ENCODE measurements at places on chromosomes 7 and 10.

DNA sequence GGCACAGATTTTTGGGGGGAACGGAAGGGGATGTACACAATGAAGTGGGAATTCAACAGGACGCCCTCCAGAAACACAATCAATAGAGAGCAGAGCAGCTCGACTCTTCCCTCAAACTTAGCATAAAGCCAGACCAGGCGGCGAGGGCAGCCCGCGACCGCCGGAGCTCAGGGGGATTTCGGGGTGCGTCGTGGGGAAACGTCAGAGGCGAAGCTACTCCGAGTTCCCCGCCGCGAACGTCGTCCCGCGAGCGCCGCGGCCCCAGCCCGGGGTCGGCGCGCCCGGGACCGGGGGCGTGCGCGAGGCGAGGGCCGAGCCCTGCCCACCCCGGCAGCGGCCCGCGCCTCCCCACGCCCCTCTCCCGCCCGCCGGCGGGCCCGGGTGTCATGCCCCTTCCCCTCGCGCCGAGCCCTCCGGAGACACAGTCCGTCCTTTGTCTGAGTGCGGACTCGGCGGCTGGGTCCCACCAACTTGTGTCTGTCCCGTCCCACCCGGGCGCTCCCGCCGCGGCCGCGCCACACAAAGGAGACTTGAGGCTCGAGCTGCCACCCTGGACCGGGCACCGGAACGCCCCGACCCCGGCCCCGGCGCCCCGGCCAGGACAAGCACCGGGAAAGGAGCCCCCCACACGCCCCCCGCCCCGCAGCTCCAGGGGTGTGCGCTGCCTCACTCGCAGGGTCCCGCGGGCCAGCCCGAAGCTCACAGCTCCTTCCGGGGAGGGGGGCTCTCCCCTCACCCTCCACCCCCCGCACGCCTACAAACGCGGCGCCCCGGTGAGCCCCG, 634 bp downstream of the EZH2 start:
- DNase-seq = peak; percentile 47

DNA sequence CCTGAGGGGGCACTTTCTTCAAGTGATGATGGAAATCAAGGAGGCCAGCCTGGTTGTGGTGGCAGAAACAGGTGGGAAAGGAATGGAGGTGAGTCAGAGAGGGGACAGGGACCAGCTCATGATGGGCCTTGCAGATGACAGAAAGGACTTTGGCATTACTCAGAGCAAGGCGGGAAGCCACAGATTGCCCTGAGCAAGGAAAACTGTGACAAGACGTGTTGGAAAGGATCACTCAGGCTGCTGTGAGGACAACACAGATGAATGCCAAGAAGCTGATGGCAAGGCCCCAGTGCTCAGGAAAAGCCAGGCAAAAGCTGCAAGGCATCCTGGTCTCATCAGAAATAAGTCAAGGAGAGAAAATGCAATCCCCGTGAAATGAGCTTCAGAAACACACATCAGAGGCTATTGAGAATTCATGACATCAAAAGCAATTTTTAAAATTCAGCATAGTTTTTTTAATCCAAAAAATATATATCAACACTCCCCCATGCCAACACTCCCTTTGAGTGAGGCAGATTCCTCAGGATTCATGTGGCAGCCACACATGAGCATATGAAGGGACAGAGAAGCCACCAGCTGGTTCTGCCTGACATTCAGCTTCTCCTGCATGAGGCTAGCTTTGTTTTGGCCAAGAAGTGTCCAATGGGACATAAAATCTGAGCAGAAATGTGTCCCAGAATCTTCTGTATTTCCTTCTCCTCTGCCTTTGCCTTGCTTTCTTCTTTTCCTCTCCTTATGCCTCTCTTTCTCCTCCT, 244.5 kb upstream of the MYO3A start:
- no peak for DNase-seq

- no peak for DNase-seq
Observed at GRCh38 chr7:30708412-30708811, 26.2 kb upstream of the CRHR2 start.

DNA sequence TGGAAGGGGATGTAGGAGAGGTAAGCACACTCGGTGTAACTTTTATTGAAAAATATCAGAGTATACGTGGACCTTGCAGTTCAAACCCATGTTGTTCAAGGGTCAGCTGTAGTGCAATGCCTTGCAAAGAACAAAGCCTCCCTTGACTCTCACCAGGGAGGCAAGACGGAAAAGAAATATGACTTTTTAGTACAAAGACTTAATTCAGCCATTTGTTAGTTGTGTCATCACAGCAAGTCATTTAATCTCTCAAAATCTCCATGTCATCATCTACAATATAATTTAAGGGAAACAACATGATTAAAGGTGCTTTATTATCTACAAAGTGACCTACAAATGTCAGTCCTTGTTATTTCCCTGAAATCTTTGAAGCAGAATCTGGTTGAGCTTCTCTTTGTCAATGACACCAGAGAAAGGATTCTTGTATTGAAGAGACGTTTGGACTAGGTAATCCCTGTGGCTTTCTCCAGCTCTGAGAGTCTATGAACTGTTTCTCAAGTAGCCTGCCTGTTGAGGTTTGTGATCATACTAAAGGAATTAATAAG, 502.8 kb downstream of the REEP3 start:
- no peak for DNase-seq

GRCh38 chr7:152859781-152860191, 100.2 kb downstream of the ACTR3B start:
- no peak for DNase-seq

DNA sequence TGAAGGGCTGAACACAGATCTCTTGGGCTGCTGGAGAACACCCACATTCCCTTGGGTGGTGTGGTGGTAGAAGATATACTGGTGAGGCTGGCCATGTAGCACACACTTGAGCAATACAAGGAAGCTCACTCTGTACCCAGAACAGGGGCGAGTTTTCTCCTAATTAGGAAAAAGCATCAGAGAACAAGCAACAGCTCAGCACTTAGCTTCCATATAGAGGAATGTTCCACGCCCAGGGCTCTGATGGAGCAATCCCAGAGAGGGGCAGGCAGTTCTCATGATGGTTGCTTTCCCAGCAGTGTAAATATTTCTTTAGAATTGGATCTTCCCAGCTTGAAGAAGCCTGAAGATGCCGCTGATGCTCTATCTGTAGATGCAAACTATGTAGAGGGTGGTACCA, 21.0 kb upstream of the PNLIP start:
- DNase-seq = no peak

DNA sequence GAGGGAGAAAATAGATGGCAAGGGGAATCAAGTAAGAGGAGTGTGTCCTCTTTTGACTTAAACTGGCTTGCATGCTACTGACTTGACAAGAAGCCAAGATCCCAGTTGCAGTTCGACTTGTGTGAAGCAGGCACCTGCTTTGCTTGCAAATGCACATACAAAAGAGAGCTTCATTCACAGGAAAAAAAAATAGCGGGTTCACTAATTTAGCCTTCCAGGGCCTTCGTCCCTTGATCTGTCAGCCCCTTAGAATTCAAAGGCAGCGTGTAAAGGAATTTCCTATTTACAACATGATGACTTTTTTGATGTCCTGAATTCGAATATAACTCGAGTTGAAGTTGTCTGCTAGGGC, 192.1 kb downstream of the CELF2 start:
- DNase-seq = no peak

GRCh38 chr10:4894335-4894734, 68.3 kb downstream of the AKR1E2 start:
- DNase-seq = no peak

GRCh38 chr10:80686734-80687475, 149.2 kb downstream of the SH2D4B start:
- no peak for DNase-seq

- no peak for DNase-seq
Observed at GRCh38 chr10:73060738-73061635, 35.7 kb downstream of the P4HA1 start.

- DNase-seq = no peak
Observed at GRCh38 chr7:128921866-128922440, 11.4 kb upstream of the KCP start.

DNA sequence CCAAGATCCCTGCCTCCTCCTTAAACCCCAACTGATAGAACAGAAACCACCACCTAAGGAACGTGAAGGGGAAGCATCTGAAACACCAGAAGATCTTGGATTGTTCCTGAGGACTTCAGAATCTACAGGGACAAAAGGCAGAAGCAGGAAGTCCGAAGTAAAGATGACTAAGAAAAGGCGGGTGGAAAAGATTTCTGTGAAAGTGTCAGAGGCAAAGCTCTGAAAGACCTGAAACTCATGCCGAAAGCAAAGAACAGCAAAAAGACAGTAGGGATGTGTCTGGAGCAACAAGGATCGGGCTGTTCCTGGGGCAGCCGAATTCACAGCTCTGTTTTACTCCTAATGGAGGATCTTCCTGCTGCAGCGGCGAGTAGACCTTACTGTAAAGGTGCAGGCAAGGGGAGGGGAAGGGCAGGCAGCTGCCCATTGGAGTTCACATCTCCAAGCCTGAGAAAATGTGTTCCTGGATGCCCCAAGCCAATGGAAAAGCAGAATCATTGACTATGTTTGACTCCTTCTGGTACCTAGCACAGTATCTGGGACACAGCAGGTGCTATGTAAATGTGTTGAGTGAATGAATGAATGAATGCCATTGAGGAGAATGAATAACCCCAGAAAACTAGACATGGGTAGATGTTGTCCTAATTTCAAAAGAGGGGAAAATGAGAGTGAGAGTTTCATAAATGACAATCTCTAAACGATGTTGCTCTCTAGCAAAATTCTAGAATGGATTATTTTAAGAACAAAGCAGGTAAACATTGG, 40.4 kb downstream of the PDIA4 start:
- DNase-seq = no peak

DNA sequence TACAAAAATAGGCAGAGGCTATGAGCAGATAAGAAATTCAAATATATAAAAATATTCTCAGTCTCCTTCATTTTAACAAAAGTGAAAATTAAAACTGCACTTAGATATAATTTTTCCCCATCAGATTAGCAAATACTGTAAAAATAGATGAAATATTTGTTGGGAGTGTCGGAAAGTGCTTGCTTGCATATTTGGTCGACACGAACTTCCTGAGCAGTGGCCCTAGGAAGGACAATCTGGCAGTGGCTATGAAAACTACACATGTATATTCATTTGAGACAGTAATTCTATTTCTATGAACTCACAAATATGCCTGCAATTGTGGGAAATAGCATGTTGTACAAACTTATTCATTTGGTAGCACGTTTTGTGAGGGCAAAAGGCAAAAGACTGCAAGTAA, 81.4 kb downstream of the GOLGA7B start:
- no peak for DNase-seq

GRCh38 chr10:71205468-71205867, 6.9 kb upstream of the UNC5B start:
- DNase-seq = no peak

DNA sequence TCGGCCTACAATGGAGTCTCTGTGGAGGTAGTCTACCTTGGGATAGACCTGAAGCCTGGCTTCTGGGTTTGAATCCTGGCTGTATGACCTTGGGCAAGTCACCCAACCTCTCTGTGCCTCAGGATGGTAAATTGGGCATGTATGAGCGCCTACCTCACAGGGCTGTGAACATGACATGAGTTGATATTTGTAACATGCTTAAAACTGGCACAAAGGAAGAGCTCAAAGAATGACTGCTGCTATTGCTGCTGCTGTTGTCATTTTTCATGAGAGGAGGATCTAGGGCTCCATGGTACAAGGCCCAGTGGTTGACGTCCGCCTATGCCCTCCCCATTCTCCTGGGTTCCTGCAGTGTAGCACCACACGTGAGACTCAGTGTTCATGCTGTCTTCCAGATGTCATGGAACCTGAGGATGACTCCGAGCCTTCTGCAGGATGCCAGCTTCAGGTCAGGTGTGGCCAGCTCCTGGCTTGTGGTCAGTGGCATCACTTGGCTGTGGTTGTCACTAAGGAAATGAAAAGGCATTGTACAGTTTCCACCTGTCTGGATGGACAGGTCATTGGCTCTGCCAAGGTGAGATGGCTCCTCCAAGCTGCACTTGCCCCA, 95.0 kb downstream of the WDFY4 start:
- no peak for DNase-seq

DNA sequence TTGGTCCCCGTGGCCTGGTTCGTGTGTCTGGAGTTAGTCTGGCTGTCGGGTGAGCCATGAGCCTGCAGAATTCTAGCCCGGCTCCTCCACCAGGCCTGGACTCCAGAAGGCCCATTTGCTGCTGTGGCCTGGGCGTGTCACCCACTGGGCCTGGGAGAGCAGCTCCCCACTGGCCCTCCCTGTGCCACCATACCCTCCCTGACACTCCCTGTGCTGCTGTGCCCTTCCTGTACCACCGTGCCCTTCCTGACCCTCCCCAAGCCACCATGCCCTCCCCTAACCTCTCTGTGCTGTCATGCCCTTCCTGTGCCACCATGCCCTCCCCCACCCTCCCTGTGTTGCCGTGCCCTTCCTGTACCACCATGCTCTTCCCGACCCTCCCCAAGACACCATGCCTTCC, 39.1 kb upstream of the DIP2C start:
- DNase-seq = no peak

- DNase-seq = no peak
Observed at GRCh38 chr10:102024799-102025198, 31.2 kb downstream of the ARMH3 start.

GRCh38 chr7:135205850-135206249, 5.5 kb downstream of the WDR91 start:
- no peak for DNase-seq

GRCh38 chr10:82813856-82814255, 938.9 kb downstream of the NRG3 start:
- no peak for DNase-seq

- no peak for DNase-seq
Observed at GRCh38 chr10:27506280-27506679, 2.2 kb downstream of the RAB18 start.

DNA sequence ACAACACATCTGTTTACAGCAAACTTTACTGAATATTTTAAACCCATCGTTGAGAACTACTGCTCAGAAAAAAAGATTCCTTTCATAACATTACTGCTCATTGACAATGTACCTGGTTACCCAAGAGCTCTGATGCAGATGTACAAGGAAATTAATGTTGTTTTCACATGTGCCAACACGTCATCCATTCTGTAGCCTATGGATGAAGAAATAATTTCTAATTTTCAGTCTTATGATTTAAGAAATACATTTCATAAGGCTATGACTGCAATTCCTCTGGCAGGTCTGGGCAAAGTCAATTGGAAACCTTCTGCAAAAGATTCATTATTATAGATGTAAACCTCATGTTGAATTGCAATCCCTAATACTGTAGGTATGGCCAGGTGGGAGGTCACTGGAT, 16.7 kb upstream of the CNNM1 start:
- no peak for DNase-seq

DNA sequence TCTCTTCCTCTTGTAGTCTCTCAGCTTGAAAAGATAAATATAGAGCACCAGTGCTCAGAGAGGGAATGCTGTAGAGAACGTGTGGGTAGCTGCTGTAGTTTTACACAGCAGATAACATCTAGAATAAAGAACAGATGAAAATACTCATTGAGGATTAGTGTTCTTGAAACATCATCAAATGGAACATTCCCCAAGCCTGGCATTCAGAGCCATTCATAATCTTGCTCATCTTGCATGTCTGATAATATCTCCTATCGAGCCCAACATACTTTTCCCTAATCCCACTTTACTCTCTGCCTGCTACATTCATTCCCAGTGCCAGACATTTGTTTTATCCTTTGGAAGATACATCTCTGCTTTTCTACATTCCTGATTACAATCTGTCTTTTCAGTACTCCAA, 35.2 kb downstream of the MCU start:
- DNase-seq = no peak
